T-helper 2 cell treated with Interferon-gamma antibody and Interleukin-4, amounts not matched to agents 5 μg/mL and 100 μg/mL, for 36 hours (primary cell): ENCODE measurements at places on chromosomes 2 and 18.

DNA sequence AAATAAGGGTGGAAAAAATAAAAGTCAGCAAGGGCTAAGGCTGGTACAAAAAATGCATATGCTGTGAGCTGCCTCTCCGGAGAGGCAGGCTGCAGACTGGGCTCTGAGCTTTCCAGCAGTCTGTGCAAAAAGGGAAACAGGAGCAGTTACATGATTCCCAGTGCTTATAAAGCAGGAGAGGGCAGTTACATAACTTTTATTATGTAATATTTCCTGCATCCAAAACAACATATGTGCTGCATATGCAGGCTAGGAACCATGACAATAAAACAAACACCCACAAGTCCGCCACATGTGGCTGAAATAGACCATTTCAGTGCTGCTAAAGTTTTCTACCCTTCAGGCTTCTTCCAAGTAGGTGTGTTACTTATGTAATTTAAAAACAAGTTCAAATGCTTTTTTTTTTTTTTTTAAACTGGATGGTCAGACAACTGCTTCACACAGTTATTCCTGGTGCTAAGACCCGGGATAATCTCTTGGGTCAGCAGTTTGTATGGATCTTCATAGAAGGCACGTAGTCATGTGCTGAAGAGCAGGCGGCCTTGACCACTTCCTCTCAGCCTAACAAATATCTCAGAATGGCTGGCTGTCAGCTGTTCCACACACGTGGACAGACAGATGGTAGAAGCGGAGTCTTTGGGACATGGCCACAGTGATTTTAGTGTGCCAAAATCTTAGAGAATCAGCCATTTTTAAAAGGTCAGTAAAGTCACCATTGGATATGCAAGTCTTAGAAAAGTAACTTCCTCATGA is 43.5 kb downstream of the ARMC9 start:
- DNase-seq = no peak

DNA sequence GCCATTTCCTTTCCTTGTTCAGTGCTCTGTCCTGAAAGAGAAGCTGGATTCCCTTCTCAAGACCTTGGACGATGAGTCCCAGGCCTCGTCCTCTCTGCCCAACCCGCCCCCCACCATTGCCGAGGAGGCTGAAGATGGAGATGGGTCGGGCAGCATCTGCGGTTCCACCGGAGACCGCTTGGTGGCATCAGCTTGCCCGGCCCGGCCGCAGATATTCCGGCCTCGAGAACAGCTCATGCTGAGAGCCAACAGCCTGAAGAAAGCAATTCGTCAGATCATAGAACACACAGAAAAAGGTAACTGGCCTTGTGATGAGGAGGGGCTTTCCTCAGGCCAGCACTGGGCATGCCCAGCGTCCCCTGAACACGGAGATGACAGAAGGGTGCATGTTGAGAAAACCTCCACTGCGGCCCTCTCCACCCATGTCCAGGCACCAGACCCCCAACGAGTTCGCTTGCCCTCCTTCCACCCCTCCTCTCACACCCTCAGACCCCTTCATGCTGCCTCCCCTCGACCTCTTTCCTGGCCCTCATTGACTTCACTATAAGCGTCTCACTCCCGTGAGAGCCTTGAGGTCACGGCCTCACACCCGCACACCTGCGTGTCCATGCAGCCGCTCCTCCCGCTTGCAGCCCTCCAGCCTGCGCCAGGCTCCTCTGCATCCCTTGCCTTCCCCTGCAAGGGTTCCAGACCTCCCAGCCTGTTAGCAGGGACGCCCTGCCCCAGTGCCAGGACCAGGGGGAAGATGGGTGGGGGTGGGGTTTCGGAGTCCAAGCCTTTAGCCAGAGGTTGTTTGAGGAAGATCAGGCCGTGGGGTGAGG is 95.0 kb downstream of the DGKD start:
- no peak for DNase-seq

- no peak for DNase-seq
These were observed 77.6 kb downstream of the PTPN4 start for GRCh38 chr2:119837350-119837749.

DNA sequence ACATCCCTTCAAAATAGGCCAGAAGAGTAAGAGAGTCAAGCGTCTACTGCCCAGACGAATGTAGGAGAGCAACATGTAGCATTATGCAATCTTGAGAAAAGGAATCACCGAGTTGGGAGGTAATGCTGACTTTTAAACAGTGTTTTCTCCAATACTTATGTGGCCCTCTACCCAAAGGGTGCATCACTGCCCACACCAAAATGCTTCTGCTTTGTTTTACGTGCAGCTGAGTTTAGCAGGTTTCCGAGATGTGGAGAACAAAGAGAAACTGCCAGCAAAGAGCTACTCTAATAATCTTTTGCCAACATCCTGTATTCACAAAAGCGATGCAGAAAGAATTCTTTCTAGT is 63.4 kb upstream of the ZEB2 start:
- no peak for DNase-seq

GRCh38 chr2:11237122-11237521 is 81.9 kb downstream of the SLC66A3 start:
- no peak for DNase-seq

GRCh38 chr2:73197579-73197978 is 4.8 kb upstream of the NOTO start:
- DNase-seq = no peak

- no peak for DNase-seq
These were observed 552.3 kb upstream of the SETBP1 start for GRCh38 chr18:44128365-44128764.

DNA sequence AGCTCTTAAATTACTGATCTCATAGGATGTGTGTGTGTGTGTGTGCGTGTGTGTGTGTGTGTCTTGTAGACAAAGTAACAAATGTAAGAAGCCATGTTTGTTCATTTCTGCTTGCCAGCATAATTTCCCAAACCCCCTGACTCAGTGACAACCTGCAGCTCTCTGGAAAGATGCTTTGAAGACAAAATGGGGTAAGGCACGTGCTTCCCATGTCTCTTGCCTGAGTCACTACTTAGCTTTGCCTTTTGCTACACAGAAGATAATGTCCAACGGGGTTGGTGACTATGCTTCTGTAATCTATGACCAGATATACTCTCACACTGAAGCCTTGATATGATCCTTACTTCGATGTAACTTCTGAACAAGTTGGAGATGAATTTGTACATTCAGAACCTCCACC is 332.0 kb downstream of the SLC4A3 start:
- DNase-seq = no peak

DNA sequence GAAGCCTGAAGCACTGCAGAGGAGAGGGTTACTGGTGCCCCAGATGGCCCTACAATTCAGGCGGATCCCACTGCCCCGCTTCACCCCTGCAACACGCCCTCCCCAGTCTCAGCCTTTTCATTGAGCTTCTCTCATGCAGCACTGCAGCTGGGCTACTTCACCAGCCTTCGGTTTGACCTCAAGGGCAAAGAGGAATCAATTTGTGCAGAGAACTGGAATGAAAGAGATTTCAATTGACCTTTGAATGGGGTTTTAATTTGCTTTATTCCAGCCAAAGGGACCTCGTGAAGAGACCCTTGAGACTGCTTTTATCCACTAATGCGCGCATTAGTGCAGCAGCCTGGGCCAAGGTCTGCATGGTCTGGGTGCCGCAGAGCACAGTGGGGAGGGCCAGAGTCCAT is 8.8 kb upstream of the POMC start:
- no peak for DNase-seq

- no peak for DNase-seq
These were observed 91.9 kb downstream of the EPB41L3 start for GRCh38 chr18:5451871-5452270.

GRCh38 chr2:77807531-77808215 is 285.5 kb upstream of the LRRTM4 start:
- DNase-seq = no peak

DNA sequence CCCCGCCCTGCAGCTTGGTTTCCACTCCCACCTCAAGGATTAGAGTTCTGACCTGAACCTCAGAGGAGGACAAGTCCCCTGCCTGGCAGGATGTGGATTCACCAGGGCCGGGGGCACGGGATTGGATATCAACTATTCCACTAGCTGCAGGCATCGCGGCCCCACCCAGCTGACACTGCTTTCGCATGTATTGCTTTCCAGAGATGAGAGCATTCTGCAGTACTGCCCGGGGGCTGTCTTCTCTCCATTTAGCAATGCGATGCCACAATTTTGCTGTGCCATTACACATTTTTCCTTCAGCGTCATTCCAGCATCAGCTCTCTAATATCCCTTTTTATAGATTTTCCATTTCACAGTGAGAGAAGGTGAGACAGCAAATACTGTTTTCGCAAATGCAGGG is 42.0 kb downstream of the CTIF start:
- no peak for DNase-seq

DNA sequence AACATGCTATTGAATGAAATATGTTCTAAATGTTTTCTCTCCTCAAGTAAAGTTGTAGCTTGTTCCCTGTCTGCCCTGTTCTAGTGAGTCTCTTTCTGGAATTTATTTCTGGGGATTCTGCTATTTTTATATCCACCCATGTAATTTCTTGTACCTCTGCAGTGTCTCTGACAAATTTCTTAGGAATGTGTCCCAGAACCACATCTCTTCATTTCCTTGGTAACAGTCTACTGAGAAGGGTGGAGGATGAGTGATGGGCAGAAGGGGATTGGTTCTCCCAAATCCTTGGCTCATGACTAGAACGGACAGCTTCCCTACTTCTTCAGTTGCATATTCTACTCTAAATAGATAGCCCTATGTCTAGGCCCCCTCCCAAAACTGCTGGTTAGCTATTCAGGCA is 490.6 kb upstream of the LINC00305 start:
- DNase-seq = no peak

- no peak for DNase-seq
These were observed 80.6 kb downstream of the NRP2 start for GRCh38 chr2:205762881-205763280.

- peak; percentile 66 for DNase-seq
These were observed 57.0 kb downstream of the CD28 start for GRCh38 chr2:203763241-203763937.
